ENCODE measurements at places on chromosomes 1 and 21.

GRCh38 chr21:28801906-28802305, 190.8 kb downstream of the LTN1 start:
- DNase-seq: no peak

GRCh38 chr1:168708698-168709404, 20.2 kb downstream of the DPT start:
- no peak for DNase-seq

DNA sequence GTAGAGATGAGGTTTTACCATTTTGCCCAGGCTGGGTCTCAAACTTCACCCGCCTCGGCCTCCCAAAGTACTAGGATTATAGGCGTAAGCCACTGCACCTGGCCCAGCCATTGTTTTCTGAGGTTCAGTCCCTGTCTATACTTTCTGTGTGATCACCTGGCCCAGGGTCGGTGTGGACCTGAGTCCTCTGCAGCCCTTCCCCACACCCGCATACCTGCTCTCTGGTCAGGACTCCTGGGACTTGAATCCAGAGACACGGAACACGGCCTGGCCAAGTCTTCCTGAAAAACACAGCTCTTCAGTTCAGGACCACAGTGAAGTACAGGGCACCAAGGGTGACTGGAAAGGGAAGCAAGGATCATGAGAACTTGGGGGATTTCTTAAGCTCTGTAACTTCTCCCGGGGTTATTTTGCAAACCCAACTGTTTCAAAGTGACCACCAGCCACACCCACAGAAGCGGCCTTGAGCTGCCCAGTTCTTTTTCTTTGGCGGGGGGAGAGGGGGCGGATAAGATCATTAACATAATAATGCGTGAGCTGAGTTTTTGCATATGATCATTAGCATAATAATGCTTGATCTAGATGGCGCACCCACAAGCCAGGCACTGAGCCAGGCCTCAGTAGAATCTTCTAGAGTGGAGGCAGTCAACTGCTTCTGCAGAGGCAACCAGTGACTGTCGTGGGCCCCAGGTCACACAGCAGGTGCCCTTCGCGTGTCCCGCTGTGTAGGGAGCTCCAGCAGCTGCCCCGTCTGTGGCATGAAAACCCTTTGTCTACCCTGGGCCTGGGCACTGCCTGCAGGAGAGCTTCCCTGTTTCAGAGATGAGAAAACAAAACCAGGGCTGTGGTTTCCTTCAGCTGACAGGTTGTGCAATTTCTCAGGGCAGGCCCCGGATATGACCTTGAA, 1.7 kb upstream of the NADK start:
- peak; percentile 88 for DNase-seq

DNA sequence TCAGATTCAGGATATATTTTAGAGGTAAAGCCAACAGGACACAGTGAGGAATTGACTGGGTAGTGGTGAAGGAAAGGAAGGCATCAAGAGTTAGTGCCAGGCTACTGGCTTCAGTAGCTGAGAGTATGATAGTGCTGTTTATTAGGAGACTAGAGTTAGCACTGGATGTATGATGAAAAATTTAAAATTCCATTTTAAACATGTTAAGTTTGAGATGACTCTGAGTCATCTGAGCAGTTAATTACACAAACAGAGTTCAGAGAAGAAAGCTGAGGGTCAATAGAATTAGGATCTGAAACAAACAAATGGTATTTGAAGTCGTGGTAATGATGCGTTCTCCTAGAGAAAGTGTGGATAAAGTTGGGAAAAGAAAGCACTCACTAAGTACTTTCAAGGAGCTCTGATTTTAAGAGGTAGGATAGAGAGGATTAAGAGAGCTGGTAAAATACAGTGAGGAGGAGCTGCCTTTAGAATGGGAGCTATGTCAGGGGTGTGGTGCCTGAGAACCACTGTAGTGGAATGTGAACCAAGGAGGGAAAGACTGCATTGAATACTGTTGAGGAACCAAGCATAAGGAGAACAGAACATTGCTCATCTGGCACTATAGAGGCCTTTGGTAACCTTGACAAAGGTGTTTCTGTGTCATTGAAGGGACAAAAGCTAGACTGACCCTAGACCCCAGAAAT, 21.7 kb upstream of the SHCBP1L start:
- DNase-seq: no peak

DNA sequence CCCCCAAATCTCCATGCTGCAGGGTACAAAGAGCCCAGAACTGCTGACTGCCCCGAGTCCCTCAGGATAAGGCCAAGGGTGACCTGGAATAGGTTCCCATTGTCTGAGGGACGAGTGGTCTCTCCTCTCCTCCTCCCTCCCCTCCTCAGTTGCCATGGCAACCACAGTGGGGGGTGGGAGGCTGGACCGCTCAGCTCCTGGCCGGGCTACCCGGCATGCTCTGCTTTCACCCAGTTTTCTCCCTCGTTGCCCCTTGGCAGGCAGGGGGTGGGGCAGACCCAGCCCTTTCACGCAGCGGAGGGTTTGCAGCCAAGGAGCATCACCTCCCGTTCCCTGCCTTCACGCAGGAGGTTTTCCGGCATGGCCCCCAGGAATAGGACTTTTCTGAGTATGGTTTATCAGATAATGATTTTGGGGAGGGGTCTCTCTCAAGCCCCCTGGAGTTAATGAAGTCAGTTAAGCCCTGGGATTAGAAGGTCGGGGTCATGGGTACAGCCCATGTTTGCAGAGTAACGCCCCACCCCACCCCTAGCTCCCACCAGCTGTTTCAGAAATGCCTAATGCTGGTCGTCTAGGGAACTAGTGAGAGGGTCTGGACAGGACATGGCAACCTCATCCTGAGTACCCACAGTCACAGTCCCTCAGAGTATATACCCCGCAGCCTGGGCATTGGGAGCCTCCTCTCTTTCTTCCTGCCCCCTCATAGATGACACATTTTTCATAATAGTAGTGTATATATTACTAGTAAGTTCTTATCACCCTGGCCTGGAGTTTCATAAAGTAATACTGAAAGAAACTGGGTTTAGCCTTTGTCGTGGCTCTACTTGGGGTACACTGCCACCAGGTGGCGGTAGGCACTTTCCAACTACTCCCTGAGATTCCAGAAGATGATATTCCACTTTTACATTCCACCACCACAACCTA, 20.7 kb downstream of the C1QB start:
- DNase-seq: no peak

GRCh38 chr1:12761781-12762180, 11.8 kb upstream of the PRAMEF12 start:
- DNase-seq: no peak

GRCh38 chr1:200409761-200410565, at the start of gene ZNF281:
Gene ZNF281 (minus strand): TSS chr1:200410036. CDS start chr1:200409705, 331 bp downstream.
- peak; percentile 74 for DNase-seq

DNA sequence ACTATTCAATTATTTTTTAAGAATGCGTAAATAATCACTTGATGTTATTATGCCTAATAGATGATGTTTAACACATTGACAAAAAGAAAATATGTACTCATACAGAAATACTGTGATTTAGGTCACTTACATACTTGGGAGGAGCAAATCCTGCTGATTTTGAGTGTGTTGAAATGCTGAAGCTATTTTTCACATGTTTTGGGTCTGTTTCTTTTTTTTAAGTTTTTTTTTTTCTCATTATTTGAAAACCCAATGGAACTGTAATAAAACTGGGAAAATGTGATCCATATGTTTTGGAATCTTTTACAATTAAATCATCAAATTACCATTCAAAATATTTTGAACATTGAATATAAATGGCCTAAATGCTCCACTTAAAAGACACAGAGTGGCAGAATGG, 366.2 kb upstream of the ADAMTS5 start:
- no peak for DNase-seq

DNA sequence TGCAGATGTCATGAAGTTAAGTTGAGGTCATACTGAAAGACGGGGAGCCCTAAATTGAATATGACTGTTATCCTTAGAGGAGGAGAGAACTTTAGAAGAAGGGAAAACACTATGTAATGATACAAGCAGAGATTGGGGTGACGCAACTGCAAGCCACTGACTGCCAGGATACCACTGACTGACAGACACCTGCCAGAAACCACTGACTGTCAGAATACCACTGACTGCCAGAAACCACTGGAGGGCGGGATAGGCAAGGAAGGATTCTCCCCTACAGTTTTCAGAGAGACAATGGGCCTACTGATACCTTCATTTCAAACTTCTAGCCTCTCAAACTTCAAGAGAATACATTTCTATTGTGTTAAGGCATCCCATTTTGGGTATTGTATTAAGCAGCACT, 388.7 kb downstream of the USH2A start:
- DNase-seq: no peak
